GM10248 (cell line): ENCODE measurements at places on chromosomes 2 and 18.

DNA sequence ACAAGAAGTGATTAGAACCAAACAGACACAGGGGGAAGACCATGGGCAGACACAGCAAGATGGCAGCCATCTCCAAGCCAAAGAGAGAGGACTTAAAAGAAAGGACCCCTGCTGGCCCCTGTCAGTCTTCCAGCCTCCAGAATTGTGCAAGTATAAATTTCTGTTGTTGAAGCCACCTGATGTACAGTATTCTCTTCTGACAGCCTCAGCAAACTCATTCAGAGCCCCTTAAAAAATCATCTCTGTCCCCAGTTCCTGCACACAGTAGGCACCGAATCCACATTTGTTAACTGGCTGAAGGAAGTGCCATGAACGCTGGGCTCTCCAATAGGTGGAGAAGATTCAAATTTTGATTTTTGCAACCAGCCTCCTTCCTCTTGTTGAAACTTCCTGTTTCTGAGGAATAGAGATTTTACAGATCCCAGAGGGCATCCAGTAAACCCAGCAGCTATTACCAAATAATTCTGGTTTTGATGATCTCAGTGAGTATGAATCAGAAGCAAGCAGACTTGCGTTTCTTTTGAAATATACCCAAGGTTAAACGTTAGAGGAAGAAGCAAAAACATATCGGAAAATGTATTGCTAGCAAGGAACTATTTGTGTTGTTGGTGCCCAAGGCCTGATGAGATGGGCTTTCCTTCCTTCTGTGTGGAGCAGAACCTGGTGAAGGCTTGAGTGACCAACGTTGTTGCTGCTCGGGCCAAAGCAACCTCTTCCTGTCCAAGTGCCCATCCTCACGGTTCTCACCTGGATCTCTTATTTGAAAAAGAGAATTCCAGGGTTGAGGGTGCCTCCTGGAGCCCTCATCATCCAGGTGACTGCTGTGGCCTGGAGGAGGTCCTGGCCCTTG, 47.7 kb upstream of the PLB1 start:
- no peak for DNase-seq

DNA sequence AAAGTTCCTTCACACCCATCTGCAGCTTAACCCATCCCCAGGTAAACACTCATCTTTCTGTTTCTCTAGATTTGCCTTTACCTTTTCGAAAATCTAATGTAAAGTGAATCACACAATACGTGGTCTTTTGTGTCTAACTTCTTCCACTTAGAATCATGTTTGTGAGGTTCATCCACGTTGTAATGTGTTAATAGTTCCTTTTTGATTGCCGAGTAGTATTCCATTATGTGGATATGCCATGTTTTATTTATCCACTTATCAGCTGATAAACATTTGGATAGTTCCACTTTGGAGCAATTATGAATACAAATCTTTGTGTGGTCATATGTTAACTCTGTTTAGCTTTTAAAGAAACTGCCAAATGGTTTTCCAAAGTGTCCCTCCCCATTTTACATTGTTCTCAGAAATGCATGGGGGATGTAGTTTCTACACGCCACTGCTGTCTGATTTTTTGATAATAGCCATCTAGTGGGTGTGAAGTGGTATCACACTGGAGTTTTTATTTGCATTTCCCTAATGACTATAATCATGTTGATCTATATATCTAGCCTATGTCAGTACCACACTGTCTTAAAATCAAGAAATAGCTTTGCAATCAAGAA, 22.3 kb downstream of the PECR start:
- no peak for DNase-seq

DNA sequence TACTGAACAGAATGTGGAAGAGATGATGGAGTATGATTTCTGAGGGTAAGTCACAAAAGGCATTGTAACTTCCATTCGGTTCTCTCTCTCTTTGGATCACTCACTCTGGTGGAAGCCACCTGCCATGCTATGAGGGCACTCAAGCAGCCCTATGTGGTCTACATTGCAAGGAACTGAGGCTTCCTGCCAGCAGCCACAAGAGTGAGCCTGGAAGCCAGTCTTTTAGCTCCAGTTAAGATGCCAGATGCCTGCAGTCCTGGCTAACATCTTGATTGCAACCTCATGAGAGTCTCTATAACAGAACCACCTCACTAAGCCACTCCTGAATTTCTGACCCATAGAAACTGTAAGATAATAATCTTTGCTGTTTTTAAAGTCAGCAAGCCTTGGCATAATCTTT, 935.7 kb downstream of the LRP1B start:
- no peak for DNase-seq

DNA sequence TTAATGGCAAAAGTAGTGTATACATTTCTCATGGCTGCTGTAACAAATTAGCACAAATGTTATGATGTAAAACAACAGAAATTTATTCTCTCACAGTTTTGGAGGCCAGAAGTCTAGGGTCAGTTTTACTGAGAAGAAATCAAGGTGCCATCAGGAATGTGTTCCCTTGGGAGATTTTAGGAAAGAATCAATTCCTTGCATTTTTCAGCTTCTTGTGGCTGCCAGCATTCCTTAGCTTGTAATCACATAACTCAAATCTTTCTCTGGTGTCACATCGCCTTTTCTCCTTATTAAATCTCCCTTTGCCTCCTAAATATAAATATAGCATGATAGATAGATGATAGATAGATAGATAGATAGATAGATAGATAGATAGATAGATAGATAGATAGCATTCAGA, 307.0 kb upstream of the REG3G start:
- DNase-seq: no peak

- no peak for DNase-seq
These were observed 297.1 kb downstream of the TMX3 start for GRCh38 chr18:68417826-68418225.

DNA sequence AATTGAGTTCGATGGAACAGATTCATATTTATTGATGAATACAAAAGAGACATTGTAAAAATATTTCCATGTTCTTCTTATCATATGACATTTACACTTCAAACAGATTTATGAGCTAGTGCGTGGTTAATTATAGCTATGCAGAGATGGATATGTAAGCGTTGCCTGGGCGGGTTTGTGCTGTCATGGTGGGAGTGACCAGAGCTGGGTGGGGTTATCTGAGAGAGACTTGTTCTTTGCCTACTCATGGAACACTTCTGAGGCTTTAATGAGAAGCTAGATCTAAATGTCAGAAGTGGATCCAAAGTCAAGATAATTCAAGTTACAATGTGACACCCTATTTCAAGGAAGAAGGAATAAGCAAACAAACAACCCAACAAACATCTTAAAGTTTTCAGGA, 162.3 kb upstream of the ZEB2 start:
- no peak for DNase-seq

- DNase-seq: no peak
These were observed 110.5 kb downstream of the GATA6 start for GRCh38 chr18:22279741-22280452.

DNA sequence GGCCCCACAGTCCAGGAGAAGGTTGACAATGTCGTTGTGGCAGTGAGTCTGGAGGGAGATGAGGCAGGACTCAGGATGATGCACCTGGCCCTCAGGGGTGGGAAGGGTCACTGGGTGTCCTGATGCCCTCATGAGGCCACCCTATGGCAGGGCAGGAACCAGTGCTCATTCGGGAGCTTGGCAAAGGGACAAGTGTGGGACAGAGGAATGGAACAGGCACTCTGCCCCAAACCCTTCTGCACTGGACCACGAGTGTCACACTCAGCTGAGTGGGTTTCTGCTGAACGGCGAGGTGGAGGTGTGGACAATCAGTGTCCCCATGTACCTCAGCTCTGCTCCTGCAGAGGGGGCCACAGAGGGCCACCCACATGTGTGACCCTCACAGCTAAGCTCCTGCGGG, 32.0 kb downstream of the ANKMY1 start:
- DNase-seq: no peak

DNA sequence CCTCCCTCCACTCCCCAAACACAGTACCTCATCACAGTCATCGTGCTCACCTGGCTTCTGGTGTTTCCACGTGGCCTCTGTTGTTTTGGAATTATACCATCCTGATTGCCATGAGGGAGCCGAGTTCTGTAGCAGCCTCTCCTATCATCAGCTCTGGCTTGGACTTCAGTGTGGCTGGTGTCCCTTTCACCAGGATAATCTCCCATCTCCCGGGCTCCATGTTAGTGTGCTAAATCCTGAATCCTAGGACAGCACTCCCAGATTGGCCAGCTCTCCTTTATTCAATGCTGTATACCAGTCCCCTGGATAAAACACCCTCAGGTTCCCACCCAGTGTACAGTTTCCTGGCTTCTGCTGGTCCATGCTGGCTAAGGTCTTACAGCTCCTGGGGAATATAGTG, 53.3 kb downstream of the LONRF2 start:
- DNase-seq: no peak

DNA sequence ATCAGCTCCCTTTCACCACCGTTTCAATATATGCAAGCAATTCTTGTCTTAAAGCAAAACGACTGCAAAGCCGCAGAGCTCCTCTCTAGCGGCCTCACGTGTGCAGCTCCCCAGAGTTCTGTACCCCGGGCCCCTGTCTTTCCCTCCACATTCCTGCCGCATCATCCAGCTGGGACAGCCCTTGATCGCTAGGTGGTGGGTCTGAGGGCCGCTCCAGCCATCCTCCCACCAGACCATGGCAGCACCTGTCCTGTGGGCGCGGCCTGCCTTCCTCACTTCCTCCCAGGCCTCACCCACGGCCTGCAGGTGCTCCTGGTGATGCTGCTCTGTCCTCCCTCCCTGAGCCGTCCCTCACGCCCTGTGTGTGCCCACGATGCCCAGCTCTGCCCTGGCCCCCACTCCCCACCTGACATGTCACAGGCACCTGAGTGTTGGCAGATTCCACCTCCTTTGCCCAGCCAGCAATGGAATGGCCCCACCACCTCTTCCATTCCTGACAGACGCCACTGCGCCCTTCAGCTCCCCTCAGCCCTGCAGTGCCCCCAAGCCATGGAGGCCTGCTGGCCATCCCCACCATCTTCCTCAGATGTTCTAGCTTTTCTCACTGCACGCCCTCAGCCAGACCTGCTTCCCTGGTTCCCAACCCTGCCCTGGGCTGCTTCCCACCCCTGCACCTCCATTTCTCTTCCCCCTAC, 15.3 kb upstream of the ALLC start:
- DNase-seq: no peak

- DNase-seq: peak; percentile 60
These were observed 1.4 kb downstream of the TGIF1 start for GRCh38 chr18:3451183-3451988.

- DNase-seq: no peak
These were observed 180.6 kb downstream of the FSIP2 start for GRCh38 chr2:185919155-185919554.

- DNase-seq: no peak
These were observed 931.9 kb downstream of the DCDC2C start for GRCh38 chr2:4635289-4635688.

DNA sequence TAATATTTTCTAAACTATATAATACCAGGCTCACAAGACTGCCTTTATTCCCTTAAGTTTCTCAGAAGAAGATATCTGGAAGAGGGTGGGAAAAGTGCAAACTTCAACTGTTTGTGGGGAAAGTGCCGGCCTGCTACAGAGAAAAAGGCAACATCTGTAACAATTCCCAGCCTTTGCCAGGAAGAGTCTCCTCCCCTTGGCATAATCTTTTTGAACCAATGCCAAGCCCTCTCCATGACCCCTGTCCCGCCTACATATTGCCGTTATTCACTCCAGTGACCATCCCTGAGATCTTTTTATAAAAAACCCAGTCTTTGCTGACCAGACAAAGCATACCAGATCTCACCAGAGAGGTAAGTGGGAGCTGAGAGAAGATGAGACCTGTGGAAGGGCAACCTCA, at the start of gene REG3G:
Gene REG3G, plus strand, starts transcription at position 282 of the 400 bp plus-strand sequence. CDS start 392 bp downstream, outside the sequence.
- no peak for DNase-seq

- DNase-seq: no peak
These were observed 25.5 kb downstream of the SP5 start for GRCh38 chr2:170740660-170741059.

GRCh38 chr2:8819194-8819593, 18.2 kb downstream of the KIDINS220 start:
- DNase-seq: no peak

DNA sequence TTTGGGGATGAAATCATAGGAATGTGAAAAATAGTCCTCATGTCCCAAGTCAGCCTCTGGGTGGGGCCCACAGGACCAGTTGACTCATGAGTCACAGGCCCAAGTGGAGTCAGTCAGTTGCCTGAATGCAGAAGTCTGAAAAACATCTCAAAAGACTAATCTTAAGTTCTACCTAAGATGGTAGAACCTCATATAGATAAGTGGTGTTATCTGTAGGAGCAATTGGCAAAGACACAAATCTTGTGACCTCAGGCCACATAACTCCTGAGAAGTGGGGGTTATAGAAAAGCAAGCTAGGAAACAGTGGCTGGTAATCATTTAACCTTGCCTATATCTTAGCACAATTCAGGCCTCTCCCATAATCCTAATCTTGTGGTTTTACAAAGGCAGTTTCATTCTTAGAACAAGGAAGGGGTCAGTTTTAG, 257.1 kb upstream of the SPOPL start:
- DNase-seq: no peak

GRCh38 chr2:160838147-160838546, 322.1 kb upstream of the TANK start:
- no peak for DNase-seq

GRCh38 chr2:162210385-162210784, 32.9 kb downstream of the FAP start:
- DNase-seq: no peak

DNA sequence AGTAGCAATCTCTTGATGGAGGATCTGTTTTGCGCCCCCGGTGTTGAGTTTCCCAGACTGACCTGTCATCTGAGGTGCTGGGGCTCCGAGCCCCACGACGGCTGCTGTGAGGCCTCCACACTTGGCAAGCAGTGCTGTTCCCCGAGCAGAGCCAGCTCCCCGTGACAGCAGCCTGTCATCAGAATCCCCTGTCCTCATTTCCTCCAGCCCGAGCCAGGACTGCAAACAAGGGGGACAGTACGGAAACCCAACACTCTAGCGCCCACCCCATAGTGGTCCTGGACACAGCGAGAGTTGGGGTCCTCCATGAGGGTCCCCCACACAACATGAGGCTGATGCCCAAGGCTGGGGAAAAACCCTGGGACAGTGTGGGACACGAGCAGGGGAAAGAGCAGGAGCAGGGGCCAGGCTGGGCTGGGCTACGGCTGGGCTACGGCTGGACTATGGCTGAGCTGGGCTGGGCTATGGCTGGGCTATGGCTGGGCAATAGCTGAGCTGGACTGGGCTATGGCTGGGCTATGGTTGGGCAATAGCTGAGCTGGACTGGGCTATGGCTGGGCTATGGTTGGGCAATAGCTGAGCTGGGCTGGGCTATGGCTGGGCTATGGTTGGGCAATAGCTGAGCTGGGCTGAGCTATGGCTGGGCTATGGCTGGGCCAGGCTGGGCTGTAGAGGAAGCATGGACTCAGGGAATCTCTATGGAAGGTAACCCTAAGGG, 1.5 kb upstream of the KLHL30 start:
- DNase-seq: no peak

DNA sequence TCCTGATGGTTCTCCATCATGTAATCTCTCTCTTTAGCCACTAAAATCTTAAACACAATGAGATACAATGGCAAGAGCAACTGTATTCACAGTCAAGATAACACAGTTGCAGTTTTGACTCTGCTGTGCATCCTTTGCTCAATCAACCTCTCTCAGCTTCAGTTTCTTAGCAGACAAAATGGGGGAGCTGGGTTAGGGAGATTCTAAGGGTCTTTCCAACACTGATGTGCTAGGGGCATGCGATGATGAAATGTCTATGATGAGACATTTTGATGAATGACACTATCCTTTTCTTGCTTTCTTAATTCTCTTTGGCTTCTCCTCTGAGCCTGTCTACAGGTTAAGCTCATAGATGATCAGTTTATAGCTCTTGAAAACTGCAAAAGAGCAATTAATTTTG, 1.1 kb downstream of the SERPINB10 start:
- no peak for DNase-seq
